ENCODE measurements at places on chromosomes 12 and 14.

DNA sequence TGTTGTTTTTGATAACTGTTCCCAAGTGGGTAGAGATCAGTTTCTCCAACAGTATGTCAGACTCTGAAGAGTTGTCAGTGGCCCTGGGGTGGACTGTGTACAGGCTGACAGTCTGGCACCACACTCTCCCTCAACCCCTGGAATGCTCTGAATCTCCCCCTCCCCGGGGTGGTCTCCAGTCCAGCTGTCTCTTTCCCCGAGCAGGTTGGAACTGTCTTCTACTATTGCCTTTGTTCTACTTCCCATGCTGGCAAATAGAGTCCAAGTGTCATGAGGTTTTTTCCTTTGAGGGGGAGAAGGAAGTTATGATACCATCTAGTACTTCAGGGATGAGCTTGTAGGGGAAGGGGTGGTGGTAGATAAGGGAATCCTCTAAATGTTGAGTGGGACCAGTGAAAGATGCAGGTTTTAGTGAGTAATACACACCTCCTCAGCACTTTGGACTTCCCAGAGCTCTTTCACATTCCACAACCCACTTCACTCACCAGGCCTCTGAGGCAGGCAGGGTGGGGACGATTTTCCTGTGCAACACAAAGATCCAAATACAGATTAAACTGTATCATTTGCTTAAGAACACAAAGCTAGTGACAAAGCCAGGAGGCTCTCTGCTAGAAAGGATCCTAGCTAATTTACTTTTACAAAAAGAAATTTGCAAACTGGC lies 170.7 kb upstream of the GZMB start:
- no peak for DNase-seq

GRCh38 chr12:49934505-49934904 lies 16.0 kb upstream of the AQP2 start:
- DNase-seq: no peak

DNA sequence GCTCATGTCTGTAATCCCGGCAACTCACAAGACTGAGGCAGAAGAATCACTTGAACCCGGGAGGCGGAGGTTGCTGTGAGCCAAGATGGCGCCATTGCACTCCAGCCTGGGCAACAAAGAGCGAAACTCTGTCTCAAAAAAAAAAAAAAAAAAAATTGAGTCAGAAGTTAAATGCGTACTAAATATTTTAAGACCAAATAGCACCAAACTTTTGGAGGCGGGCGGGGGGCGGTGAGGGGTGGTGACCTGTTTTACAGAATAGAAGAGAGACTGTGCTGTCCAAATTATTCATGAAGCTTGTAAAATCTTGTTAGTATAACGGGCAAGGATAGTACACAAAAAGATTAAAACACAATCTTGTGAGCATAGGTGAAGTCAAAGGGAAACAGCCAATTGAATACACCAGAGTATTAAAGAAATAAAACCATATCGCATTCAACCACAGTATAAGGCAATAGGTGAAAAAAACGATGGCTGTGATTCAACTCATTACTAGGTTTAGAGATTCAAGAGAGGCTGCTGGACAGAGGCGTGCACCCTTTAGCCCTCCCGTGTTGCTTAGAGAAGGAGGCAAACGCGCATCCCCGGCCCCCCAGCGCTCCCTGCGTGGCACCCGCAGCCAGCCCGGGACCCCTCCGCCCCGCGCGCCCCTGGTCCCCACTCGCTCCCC lies 571 bp downstream of the ZNF891 start:
- no peak for DNase-seq

DNA sequence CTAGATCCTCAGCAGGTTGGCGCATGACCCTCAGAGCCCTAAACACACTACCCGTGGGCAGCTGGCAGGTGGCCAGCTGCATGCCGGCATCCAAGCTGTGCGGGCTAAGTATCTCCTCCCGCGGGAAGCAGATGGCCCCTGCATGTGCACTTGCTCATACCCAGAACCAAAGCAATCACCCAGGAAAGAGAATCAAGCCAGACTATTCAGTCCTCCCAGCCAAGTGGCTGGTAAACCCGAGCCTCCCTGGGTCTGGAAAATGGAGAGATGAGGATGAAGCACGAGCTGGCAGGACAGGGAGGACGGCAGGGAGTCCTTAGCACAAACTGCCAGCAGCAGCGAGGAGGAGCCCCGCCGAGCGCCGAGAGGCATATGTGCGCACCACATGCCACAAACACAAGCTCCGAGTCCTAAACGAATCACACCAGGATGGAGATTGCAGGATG lies 139.7 kb downstream of the RIMBP2 start:
- no peak for DNase-seq

GRCh38 chr12:117884161-117884560 lies 84.6 kb downstream of the KSR2 start:
- no peak for DNase-seq

DNA sequence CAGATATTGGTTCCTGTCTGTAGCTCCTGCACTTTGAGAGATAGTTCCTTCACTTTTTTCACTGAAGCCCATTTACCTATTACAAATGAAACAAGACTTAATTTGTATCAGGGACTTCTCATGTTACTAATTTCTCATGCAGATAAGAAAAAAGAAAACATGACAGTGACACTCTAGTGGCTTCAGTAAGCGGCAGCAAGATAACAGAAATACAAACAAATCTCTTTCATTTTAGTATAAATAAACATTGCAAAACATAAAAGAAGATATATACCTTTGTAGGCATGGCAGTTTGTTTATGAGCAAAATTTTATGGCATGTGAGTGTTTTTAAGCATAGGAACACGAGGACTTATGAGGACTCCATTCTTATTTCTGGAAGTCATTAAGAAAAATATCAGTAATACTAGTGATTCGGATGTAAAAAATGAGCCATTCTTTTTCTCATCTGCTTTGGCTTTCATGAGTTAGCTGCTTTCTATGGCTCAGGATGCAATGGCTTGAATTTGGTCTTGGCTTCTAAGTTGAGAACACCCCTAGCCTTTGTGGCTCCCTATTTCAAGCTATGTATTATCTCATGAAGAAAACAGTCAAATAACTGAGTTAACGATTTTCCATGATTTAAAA lies 310.1 kb upstream of the RGS6 start:
- no peak for DNase-seq
